ENCODE measurements at places on chromosomes 3 and 15.
A peak's percentile ranks its signal among the peaks of the same experiment; 100 is the strongest.

DNA sequence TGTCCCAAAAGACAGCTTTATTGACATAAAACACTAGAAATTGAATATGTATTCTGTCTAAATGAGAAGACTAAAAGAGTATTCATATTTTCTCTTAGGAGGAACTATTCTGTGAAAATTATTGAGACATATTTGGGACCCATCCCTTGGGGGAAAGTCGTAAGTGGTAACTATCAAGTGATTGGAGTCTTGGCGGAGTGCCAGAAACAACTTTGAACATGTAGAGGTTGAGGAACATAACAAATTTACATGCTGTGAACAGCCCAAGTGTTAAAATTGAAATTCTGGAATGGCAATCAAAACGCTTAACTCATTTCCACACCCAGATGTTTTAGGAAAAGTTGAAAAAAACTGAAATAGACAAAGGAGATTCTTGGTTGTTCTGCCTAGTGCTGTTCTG, 1034.6 kb downstream of the NSUN3 start:
- DNase-seq = no peak

DNA sequence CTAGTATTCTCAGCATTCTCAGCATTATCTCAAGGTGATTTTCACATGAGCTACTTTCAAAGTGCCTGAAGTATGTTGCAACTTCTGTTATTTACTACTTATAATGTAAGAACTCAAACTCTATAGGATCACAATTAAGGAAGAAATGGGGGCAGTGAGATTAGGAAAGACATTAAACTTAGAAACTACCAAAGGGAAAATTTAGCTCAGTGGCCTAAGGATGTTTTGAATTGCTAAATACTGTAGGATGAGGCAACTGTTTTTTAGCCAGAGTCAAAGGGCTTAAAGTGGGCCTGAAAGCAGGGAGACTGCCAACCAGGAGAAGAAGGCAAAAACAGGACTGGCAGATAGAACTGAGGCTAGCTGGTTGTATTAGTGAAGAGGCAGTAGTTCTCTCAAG, 55.5 kb upstream of the MBNL1 start:
- DNase-seq = no peak

DNA sequence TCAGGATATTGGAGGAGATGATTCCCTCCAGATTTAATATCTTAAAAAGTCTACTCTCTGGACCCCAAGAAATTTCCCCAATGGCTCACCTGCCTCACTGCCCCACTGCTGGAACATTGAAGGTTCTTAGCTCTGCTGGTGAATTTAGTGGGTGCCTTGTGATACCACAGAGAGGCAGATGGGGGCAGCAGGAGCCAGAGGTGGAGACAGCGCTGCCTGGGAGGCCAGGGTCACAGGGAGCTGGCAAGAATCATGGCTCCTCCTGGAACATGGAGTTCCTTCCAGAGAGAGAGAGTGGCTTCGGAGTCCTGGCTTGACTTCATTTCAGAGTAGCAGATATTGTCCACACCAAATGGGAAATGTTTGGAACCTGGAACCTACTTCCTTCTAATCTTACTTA, 263.5 kb upstream of the CFAP20DC start:
- DNase-seq = no peak

DNA sequence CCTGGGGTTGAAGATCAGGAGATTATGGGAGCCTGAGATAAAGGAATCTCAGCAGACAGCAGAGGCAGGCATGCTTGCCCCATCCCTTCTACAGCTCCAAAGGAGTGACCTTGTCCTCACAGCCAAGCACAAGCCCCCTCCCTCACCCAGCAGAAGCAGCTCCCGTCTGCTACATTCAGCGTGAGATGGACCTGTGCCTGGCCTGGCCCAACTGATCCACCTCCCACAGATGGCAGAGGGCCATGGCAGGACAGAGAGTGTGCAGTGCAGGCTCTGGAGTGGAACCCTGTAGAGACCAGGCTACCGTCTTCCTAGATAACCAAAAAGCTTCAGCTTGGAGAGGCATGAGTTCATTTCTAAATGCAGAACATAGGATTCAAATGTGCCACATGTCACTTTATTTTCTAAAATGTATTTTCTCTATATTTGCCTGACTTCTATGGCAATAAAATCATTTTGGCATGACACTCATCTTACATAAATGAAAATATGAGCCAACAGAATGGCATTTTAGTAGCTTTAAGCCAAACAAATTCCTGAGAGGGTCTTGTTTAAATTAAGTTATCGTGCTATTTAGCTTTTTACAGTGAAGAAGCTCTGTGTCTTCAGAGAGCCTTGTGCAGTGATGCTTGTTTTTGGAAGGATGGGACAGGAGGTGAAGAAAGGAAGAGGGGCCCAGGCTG, 43.7 kb downstream of the SLC12A8 start:
- DNase-seq = no peak

DNA sequence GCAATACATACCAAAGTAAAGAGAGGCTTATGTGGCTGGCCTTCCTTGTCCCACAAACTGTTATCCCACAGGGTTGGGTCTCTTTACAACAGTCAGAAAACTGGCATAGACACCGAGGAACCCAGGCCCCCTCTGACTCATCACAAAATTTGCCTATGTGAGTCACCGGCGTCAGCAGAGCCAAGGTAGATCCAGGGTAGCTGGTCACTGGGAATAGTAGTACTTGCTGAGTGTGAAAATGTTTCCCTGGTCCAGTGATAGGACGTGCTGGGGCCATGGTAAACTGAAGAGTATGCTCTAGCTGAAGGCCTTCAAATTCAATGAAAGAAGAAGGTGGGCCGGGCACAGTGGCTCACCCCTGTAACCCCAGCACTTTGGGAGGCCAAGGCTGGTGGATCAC, 27.1 kb upstream of the SKIL start:
- no peak for DNase-seq

DNA sequence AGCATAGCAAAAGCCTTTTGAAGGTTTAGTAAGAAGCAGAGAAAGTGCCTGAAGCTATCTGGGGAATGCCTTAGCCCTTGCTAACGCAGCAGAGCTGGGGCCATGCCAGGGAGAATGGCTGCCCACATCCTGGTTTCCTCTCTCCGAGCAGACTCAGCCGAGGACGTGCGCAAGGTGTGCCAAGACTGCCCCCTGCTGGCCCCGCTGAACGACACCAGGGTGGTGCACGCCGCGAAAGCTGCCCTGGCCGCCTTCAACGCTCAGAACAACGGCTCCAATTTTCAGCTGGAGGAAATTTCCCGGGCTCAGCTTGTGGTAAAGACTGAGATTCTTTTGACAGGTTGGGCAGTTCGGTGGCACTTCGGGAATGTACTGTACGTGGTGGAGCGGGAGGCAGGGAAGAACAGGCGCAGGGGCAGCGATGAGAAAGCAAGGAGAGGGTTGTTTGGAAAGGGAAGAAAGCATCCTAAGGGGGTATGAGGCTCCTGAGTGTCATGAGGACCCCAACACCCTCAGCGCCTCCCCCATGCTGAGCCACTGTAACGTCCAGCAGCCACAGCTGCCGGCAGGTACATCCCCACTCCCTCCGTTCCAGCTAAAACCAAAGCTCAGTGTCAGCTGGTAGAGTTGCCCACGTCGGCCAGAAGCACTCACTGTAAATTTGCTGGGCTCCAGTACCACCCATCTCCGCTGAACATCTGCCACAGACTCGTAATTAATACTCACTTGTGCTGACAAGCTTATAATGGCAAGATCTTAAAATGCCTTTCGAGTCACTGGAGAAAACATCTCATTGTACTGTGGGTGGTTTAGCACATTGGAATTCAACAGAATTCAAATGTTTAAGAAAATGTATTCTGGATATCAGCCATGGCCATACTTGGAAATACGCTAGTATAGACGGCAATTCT, 4.4 kb downstream of the AHSG start:
- peak; percentile 86 for DNase-seq

DNA sequence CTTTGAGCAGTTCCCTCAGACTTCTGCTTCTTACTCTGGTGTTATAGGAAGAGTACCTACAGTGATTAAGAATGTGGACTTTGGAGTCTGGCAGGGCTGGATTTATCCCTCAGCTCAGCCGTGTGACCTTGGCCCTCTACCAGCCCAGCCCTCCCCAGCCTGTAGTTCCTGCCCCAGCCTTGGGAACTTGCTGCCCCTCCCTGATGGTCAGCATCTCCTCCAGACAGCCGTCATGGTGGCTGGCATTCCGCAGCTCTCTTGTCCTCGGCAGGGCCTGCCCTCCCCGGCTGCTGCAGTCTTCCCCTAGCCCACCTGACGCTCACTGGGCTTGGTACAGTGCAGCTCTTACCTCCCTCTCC, 21.9 kb upstream of the CPNE9 start:
- DNase-seq = peak; percentile 23

DNA sequence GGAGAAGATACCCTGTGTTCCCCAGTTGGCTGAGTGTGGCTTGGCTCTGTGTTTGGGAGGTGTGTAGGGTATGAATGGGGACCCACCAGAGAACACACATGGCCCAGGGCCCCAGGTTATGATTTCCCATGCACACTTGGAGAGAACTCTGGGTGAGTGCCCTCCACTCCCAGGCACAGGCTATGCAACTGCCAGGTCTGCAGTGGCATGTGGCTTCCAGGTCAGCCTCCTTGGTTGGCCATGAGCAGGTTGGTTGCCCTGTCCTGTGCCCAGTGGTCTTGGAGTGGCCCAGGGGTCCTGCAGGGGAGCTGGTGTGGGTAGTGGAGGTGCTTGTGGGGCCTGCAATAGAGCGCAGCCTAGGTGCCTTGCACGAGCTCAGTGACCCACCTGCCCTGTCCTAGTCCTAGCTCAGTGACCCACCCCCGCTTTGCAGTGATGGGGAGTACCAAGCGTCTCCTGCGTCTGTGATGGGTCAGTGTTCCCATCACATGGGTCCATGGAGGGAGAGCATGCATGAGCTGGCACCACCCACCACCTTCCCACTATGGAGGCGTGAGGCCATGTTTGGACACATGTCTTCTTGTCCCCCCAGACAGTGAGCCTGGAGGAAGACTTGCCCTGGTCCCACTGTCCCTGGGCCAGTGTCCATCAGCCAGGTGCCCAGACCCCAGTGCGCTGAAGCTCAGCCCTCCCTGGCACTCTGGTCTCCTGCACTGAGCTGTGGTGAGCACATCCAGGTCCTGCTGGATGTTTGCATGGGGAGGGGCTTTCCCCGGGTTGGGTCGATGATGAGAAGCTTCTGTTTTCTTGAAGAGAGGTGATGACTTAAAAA, 217.3 kb downstream of the SNRPN start:
- no peak for DNase-seq

GRCh38 chr3:52835766-52836470, 1.1 kb upstream of the MUSTN1 start:
- no peak for DNase-seq

DNA sequence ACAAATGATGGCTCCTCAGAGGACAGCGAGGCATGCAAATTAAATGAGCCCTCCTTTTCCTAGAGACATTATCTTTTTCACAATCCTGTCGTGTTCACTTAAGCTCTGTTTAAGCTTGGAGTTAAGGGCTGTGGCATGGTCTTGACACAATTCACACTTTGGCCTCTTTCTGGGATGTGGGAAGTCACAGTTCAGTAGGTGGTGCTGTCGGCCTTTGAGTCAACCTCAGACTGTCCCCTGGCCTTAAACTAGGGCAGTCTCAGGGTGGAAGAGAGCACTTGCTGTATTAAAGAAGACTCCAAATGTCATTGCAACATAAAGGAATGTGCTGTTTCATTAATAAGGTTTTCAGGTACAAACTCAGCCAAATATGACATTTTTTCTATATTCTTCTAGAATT, 351.0 kb downstream of the MCTP2 start:
- no peak for DNase-seq

GRCh38 chr3:31466866-31467265, 65.9 kb upstream of the STT3B start:
- DNase-seq = no peak

GRCh38 chr3:42369304-42369703, 41.1 kb downstream of the LYZL4 start:
- no peak for DNase-seq

- no peak for DNase-seq
Measured at GRCh38 chr3:35641920-35642527, 2.7 kb downstream of the ARPP21 start.

DNA sequence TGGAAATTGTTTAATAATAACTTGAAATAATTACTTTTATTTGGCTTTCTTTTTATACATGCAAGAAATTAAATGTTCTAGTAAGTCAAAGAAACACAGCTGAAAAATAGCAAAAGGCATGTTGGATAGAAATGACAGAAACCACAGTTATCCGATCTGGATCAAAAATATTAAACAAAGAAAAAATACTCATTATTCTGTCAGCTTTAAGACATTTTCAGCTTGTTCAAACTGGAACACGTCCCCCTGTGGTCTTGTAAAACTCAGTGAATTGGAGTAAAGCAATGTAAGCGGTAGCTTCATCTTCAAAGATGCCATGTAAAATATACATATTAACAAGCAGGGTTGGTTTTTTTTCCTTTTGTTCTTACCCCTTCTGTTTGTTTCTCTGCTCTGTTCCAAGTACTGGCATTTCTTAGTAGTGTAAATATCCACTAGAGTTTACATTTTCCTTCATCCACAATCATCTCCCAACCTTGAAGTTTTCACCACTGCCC, 223.4 kb downstream of the IGSF11 start:
- DNase-seq = no peak

DNA sequence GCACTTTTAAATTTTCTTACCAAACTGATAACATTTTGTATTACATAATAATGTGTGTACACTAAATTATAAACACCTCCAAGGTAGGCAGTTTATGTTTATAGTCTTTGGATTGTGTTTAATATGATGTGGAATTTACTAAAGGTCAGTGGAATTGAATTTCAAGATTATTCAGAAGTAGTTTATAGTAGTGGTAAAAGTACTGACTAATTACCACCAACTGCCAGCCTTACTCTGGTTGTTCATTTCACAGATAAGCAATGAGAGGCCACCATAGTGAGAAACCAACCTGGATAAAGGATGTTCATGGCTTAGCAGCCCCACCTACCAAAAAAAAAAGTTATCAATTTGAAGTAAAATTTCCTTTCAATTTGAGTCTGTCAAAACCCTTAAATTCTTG, 54.0 kb upstream of the EIF5A2 start:
- no peak for DNase-seq

DNA sequence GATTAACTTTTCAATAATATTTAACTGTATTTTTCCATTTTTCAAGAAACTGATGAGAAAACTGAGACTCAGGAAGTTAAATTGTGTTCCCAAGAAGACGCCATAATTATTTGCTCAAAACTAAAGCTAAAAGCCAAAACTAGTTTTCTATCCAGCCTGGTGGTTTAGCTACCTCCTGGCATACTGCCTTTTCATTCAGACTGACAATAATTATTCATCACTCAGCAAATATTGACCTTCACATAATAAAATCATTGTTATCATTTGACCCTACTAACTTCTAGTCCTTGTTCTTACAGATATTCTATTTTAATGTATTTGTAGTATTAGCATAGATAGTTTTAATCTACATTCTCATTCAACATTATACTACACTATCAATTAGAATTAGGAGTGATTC, 210.6 kb upstream of the GADL1 start:
- no peak for DNase-seq

DNA sequence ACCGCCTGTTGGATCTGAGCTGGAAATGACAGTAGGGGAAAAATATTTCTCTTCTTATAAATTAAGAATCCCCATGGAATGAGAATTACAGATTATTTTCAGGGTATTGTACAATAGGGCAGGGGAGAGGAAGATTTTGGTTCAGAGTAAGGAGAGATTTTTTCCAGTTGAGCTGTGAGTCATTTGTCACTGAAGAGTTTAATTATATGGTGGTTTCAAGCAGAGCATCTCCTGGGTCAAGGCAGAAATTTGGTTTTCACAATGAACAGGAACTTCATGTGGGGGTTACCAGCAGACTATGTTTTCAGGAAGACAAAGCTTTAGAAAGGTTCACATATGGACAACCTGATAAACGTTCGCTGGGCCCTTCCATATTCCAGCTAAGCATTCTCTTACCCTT, 182.8 kb upstream of the NR2E3 start:
- no peak for DNase-seq

GRCh38 chr3:186216900-186217819, 108.3 kb upstream of the ETV5 start:
- no peak for DNase-seq

GRCh38 chr15:75952525-75952924, 48.8 kb downstream of the FBXO22 start:
- no peak for DNase-seq
